ENCODE measurements at places on chromosomes 12 and 14.

DNA sequence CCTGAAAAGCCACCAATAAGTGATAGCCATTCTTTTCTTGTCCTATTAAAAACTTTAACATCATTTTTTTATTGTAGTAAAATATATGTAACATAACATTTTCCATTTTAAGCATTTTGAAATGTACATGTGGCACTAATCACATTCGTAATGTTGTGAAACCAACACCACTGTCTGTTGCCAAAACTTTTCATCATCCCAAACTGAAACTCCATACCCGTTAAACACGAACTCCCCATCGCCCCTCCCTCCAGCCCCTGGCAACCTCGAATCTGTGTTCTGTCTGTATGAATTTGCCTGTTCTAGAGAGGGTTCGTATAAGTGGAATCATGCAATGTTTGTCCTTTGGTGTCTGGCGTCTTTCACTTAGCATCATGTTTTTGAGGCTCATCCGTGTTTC lies 75.9 kb downstream of the CCDC92 start:
- peak; percentile 88 for DNase-seq

DNA sequence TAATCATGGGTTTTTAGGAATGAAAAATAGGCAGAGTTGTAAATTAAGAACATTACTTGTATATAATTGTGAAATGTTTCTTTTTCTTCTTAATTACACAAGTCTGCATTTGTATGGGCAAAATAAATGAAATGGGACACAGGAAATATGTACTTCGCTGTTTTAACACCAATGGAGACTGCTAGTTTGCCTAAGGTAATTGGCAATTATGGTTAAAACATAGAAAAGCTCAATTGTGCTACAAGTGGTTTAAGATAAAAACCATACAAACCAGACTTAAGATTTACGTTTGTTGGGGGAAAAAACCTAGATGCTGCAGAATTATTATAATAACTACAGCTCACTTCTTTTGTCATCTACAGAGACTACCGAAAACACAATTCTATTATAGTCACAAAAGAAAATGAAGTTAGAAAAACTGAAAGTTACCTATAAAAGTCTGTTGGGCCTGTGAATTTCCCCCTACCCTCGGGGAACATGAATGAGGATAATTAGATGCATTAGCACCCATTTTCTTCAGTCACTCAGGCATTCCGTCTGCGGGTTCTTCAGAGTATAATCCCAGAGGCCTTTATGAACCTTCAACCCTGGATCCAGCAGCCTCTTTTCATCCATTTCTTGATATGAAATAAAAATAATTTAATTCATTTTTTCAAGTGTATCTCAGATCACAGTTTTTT lies 37.2 kb downstream of the BTBD7 start:
- DNase-seq, result no peak

DNA sequence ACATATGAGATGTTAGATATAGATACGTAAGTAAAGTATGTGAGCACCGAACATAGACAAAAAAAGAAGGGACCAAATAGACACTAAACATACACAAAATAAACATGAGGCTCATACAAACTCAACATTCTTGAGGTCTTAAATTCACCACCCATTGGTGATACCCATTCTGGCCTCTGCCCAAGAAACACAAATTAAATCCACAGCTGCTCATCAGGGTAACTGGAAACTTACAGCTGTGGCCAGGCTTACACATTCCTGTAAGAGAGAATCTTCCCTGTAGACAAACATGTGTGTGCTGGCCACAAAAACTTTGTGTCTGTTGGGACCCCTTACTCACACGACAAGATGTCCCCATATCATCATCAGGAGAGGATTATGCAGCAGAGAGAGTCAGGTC lies 22.4 kb downstream of the MAGOHB start:
- no peak for DNase-seq

GRCh38 chr12:96241846-96242256 lies 47.7 kb downstream of the ELK3 start:
- peak; percentile 90 for DNase-seq

- DNase-seq, result no peak
Measured at GRCh38 chr14:55133416-55133815, 4.4 kb downstream of the LGALS3 start.

GRCh38 chr12:109504068-109504467 lies 26.6 kb downstream of the UBE3B start:
- no peak for DNase-seq

DNA sequence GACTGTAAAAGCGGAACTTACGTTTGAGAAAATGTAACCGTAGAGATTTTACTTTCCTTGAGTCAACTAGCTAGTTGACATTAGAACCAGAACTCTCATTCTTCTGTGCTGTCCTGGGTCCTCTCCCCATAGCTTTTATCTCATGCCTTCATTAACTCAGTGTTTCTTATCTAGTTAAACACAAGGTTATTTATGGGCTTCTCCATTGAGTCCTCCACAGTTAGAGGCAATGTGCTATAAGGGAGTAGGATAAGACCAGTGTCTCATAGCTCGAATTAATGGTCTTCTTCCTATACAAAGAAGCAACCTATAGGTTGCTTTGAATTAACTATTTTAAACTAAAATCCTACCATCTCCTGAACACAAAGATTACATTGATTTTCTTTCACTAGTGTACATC lies 129.8 kb downstream of the ACSS3 start:
- DNase-seq, result no peak

Data from AG09319 (cell line).